ENCODE measurements at places on chromosomes 5 and 9. TPM values are rescaled to one million over a fixed set of nuclear protein-coding genes. Genes with fewer than 3 reads are reported as not detected.

DNA sequence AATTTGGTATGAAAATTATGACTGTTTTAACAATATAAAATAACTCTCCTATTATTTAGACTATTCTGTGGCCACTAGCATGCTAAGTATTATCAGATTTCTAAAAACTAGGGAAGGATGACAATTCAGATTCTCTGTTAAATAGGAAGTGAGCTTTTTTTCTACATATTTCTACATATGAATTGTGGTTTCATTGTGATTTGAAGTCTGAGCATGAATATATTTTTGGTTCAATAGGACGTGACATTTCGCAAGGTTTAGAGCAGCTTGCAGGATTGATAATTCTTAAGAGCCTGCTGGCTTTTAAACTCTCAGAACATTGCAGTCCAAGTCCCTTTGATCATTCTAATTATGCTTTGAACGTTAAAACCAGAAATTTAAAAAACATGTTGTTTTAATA lies 82.9 kb downstream of the ADGRV1 start:
- no peak for DNase-seq
- H3K27me3 ChIP-seq = no peaks in the 10 kb centered on the region
- H3K4me3 ChIP-seq = no peak overlapping the region
- no peaks in the 10 kb centered on the region for H3K4me1 ChIP-seq

FAM221B gene
- total RNA-seq = not detected

SPINK6 gene
- not detected for total RNA-seq

DNA sequence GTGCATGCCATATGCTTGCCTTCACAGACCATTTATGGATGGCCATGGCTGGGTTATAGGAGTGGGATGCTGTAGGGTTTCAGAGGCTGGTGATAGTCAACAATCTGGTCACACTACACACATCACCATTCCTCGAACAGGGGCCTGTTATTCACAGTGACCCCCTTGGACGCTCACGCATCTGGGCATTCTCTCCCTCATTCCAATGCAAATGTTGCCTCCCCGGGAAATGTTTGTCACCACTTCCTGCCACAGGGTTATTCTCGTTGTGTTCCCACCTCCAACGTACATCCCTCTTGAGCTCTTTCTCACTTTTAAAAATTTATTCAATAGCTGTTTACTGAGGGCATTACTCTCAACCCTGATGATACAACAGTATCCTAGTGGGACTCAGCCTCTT lies 135.4 kb downstream of the SCAMP1 start:
- no peak for DNase-seq
- no peaks in the 10 kb centered on the region for H3K27me3 ChIP-seq
- peaks cover 10% of the 10 kb centered on the region for H3K36me3 ChIP-seq

- H3K4me3 ChIP-seq = peak overlapping the region; percentile 90
- no peak for DNase-seq
- peaks cover 3% of the 10 kb centered on the region for H3K36me3 ChIP-seq
Measured at GRCh38 chr9:76394960-76395252, 680 bp upstream of the RFK start.

GRCh38 chr9:113955076-113955752 lies 79.1 kb downstream of the ZNF618 start:
- DNase-seq = peak; percentile 73
- no peak overlapping the region for H3K4me3 ChIP-seq
- H3K27ac ChIP-seq = peak overlapping the region; percentile 37

Data from muscle of leg (tissue), 16 donors.